ENCODE measurements at places on chromosomes 3 and 15. TPM values are rescaled to one million over a fixed set of nuclear protein-coding genes. Genes with fewer than 3 reads are reported as not detected.

MNS1 gene
- 0.62 TPM for total RNA-seq

LDHAL6B gene
- not detected for total RNA-seq

CD96 gene
- 32.4 TPM for total RNA-seq

DNA sequence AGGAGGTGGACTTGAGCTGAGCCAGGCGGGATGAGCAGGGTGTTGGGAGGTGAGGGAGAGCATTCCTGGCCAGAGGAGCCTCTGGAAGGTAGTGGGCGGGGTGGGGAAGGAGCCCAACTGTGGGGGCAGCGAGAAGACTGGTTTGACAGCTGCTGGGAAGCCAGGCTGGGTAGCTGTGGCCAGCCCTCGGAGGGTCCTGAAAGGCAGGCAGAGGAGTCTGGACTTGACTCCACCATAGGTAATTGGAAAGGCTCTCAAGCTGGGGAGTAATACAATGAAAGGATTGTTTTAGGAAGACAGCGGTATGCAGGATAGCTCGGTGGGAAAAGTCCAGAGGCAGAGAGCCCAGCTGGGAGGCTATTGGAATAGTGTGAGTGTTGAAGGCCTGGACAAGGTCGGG, 17.2 kb downstream of the EPHB3 start:
- DNase-seq = no peak
- H3K27ac ChIP-seq = no peak overlapping the region
- H3K27me3 ChIP-seq = peaks cover 21% of the 10 kb centered on the region
- H3K4me1 ChIP-seq = peaks cover 6% of the 10 kb centered on the region
- H3K36me3 ChIP-seq = no peaks in the 10 kb centered on the region
- H3K4me3 ChIP-seq = no peak overlapping the region

- no peak overlapping the region for H3K27ac ChIP-seq
- H3K36me3 ChIP-seq = no peaks in the 10 kb centered on the region
- DNase-seq = no peak
Measured at GRCh38 chr3:2172561-2173171, 74.0 kb downstream of the CNTN4 start.

GRCh38 chr3:164235289-164236028, 842.8 kb downstream of the SI start:
- no peak overlapping the region for H3K4me3 ChIP-seq
- H3K36me3 ChIP-seq = no peaks in the 10 kb centered on the region
- H3K4me1 ChIP-seq = no peaks in the 10 kb centered on the region
- H3K27ac ChIP-seq = no peak overlapping the region
- H3K27me3 ChIP-seq = no peaks in the 10 kb centered on the region

Measured in activated B cell treated with CpG ODN at 0.5 μM for 24 hours (primary cell).